ENCODE measurements at places on chromosomes 1 and 21. TPM values are rescaled to one million over a fixed set of nuclear protein-coding genes. Genes with fewer than 3 reads are reported as not detected.

TSHB gene
- total RNA-seq = not detected

PAQR6 gene
- 0.19 TPM for total RNA-seq

DENND1B gene
- total RNA-seq = 2.6 TPM

EFNA1 gene
- total RNA-seq = 119 TPM

GRCh38 chr1:212671342-212672031, 28.2 kb downstream of the BATF3 start:
- DNase-seq = no peak

DNA sequence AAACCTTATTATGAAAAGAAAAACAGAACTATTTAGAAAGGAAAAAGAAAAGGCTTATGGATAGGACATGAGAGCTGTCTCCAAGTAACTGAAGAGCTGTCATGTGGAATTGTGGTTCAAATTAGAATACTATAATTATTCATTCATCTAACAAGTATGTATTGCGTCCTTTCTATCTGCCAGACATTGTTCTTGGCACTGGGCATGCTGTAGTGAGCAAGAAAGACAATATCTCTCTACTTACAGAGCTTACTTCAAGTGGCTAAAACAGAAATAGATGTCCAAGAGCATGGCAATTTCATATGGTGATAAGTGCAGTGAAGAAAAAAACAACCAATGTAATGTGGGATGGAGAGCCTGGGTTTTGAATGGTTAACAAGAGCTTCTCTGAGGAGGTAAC, 413.0 kb downstream of the DPYD start:
- no peak for DNase-seq
